Left ventricle myocardium inferior (tissue), 1 donor: ENCODE measurements at places on chromosomes 13 and 19.

- DNase-seq: no peak
These were observed 15.6 kb upstream of the NANOS3 start for GRCh38 chr19:13861392-13861713.

- DNase-seq: no peak
These were observed 1075.2 kb downstream of the PCDH9 start for GRCh38 chr13:66154976-66155375.

- DNase-seq: no peak
These were observed 90.9 kb upstream of the TRPC4 start for GRCh38 chr13:37960427-37960826.

DNA sequence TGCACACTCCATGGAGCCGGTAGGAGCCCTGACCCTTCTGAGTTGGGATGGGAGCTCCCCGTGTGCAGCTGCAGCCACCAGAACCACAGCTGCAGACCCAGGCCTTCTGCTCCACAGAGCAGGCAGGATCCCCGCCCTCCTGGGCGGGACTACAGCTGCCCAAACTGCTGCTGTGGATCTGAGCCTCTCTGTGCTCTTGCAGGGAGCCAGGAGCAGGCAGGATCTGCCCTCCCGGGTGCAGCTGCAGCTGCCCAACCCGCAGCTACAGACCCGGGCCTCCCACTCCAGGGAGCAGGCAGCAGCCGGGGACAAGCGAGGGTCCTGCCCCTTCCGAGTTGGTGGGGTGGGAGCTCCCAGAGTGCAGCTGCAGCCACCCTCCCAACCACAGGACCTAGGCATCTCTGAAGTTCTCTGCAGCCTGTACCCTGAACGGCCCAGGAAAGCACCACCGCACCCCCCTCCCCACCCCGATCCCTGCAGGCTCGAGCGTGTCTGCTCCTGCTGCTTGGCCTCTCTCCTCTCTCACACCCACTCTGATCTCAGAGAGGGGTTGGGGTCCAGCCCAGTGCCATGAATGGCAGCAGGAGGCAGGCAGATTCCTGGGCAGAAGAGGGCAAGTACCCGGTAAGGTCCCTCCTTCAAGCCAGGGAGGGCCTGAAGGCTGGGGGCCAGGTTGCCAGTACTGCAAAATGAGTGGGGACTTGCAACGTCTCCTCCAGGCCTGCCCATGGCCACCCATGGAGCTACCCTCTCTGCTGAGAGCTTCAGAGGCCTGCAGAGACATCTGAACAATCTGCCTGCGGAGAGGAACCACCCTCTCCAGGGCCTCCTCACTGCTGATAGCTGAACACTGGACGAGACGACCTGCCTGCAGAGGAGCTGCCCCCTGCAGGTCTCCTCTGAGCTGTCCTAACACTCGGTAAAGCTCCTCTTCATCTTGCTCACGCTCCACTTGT, 16.4 kb upstream of the EMP3 start:
- no peak for DNase-seq

DNA sequence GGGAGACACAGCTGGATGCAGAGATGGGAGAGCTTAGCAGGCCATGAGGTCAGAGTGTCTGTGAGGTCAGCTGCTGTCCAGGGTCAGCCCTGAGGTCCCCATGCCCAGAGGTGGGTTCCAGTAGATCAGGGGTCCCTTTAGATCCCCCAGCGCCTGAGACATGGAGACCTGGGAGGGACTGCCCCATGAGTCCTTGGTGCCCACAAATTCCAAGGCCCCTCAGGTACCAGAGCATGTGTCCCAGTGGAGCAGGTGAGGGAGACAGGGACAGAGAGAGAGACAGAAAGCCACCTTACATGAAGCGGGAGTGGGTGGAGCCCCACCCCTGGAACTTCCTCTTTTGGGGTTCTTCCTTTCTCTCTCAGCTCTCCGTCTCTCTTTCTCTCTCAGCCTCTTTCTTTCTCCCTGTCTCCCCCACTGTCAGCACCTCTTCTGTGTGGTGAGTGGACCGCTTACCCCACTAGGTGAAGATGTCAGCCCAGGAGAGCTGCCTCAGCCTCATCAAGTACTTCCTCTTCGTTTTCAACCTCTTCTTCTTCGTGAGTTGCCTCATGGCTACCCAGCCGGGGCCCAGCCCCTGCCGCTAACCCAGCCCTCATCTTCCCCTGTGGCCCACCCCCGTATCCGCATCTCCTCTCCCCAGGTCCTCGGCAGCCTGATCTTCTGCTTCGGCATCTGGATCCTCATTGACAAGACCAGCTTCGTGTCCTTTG, at the start of gene CD37:
CD37 (plus strand) TSS at position 336 of the 713 bp plus-strand sequence; CDS start at position 471, 135 bp downstream.
- DNase-seq: no peak

DNA sequence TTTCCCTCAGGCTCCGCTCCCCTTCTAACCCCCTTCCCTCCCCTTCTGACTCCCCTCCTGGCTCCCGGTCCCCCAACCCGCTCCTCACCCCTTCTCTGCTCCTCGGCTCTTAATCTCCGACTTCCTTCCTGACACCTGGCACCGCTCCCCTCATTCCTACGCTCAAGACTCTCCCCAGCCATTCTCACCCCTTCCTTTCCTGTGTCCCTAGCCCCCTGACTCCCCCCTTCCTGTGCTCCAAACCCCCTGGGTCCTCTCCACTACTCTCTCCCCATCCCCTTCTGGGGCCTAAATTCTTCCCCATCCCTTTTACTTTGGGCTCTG, 658 bp downstream of the CLPP start:
- no peak for DNase-seq

GRCh38 chr13:98570929-98571372, 6.0 kb downstream of the STK24 start:
- DNase-seq: no peak

- no peak for DNase-seq
These were observed 310.7 kb downstream of the RFC3 start for GRCh38 chr13:34128661-34129060.

- no peak for DNase-seq
These were observed 490.7 kb downstream of the TDRD3 start for GRCh38 chr13:60887711-60888110.

GRCh38 chr13:60369242-60369641, 27.8 kb upstream of the TDRD3 start:
- no peak for DNase-seq

- DNase-seq: no peak
These were observed 903.1 kb downstream of the SLITRK6 start for GRCh38 chr13:84896128-84896527.

- DNase-seq: no peak
These were observed 375.7 kb upstream of the SPRY2 start for GRCh38 chr13:80716610-80717081.

DNA sequence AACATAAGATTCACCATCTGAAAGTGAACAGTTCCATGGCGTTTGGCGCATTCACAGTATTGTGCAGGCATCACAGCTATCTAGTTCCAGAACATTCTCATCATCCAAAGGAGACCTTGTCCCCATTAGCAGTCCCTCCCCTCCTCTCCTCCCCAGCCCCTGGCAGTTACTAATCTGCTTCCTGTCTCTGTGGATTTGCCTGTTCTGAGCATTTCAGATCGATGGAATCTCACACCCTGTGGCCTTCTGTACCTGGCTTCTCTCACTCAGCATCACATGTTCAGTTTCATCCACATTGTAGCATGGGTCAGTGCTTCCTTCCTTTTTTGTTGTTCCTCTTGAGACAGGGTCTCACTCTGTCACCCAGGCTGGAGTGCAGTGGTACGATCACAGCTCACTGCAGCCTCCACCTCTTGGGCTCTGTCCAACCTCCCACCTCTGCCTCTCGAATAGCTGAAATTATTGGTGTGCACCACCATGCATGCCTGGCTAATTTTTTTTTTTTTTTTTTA, 34.6 kb downstream of the CRTC1 start:
- no peak for DNase-seq

- DNase-seq: no peak
These were observed 109.5 kb upstream of the MIR17HG start for GRCh38 chr13:91238036-91238435.

DNA sequence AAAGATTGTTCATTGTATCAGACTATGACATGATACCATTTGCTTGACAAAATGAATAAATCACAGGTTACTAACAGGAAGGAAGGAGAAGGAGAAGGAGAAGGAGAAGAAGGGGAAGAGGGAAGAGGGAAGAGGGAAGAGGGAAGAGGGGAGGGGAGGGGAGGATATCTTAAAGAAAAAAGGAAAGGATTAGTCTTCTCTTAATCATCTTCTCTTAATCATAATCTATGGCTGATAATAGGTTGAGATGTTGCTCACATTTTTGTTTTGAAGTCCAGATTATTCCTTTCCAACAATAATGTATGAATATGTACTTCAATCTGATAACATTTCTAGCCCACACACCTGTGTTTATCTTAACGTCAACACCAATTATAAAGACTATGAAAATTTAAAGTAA, 25.1 kb downstream of the DIAPH3 start:
- DNase-seq: no peak

GRCh38 chr13:113518076-113518803, 27.7 kb upstream of the DCUN1D2 start:
- DNase-seq: no peak

DNA sequence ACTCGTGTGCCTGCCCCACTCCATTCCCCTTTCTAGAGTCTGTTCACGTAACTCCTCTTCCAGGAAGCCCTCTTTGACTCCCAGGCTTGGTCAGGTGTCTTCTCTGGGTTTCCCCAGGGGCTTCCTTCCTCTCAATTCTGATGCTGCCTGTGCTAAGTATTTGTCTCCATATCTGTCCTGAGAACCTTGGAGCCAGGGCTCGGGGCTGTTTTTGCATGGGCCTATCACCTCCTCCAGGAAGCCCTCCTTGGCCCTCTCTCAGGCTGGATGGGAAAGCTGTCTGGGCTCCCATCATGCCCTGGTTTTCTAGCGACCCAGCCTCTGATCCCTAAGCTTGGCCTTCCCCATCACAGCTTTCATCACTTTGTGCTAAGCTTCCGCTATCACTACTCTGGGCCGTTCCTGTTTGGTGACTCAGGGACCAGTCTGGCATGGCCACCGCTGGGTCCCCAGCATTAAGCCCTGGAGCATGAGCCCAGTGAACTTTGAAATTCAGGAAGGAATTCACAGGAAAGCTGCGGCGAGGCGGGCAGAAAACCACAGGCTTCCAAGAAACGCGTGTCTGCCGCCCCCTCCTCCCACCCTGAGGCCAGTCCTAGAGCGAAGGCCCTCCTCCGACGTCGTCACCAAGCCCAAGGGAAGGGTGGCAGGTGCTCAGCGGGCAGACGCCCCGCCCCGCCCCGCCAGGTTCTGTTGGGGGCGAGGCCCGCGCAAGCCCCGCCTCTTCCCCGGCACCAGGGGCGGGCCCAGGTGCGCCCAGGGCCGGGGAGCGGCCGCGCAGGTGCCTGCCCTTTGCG, 486 bp upstream of the SPINT2 start:
- no peak for DNase-seq

DNA sequence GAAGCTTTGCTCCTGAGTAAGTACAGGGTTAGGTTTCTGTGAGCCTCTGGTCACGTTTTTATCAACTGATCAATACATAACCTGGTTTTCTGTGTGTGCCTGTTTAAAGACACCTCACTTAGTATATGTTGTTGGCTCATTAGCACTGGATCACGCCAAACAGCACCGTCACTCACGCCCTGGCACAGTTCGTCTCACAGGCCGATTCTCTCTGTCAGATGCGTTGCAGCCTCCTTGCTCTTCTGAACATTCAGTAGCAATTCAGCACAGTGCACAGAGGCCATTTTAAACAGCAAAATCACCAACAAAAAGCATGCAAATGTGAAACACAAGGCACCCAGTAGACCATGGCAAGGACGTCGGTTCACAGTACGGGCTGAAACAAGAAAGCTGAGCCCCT, 288.5 kb downstream of the IRS2 start:
- DNase-seq: no peak

GRCh38 chr19:55530996-55531395, 5.9 kb downstream of the SBK2 start:
- no peak for DNase-seq

DNA sequence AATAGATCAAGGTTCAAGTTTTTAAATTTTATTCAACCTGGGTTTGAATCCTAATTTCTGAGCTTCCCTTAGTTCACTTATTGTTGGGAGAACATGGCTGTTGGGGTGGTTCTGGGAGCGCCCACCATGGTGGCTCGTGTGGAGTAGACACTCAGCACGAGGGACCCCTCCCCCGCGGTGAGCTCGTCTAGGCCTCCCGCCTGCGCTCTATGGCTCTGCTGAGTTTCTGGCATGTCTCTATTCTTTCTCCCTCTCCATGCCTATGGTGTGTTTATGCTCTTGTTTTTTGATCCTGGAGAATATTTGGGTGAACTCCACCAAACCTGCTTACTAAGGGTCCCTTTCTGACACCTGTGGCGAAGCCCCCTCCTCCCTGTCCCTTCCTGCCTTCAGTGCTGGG, 1.6 kb upstream of the EPN1 start:
- DNase-seq: no peak

DNA sequence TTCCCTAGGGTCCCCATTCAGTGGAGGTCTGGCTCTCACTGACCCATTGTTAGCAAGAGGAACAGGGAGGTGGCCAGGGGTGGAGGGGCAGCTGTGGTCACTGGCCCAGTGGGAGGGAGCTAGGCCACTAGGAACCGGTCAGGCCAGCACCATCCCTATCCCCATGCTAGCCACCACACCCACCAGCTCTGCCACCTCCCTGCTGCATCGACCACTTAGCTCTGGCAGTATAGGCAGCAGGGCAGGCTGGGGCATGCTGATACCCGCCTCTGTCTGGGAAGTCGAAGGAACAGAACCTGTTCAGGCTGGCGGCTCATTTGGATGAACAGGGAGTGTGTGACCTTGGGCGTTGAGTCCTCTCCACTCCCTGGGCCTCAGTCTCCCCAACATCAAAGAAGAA, 4.7 kb downstream of the PPP1R13L start:
- DNase-seq: no peak

- DNase-seq: no peak
These were observed 43.4 kb upstream of the MED4 start for GRCh38 chr13:48138270-48138669.

GRCh38 chr13:31963631-31964030, 67.9 kb upstream of the FRY start:
- no peak for DNase-seq

DNA sequence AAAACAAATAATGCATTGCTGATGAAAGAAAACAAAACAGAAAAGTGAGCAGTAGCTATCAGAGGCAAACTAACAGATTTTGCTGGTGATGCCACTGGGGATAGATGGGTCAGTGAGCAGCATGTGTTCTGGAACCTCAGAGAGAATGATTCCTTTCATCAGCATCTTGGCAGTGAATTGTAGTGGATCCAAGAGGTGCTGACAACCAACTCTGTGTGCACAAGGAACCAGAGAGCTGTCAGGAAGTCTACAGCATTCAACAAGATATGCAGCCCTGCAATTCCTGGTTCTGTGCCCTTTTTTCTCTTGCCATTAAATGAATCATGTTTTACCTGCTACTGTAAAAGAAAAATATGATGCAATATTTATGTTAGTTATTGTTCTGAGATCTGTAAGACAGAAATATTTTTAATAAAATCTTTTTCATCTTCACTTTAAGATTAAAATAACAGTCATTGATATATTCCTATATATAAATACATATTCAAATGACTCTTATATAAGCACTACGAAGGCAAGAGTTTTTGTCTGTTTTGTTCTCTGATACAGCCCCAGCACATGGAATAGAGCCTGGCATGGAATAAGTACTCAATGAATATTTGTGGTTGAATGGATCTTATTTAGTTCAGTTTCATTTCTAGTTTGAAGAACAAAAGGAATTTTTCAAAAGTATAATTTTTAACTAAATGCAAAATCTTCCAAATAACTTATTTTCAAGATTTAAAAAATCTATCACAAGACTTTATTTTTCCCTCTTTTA, 80.8 kb downstream of the FREM2 start:
- no peak for DNase-seq
